Stimulated activated CD4-positive, alpha-beta T cell treated with anti-CD3 and anti-CD28 coated beads, TNF-alpha, amount 100 ng/mL, for 4 hours (primary cell): ENCODE measurements at places on chromosomes 7 and 10.

- no peak for DNase-seq
These were observed 156.6 kb downstream of the CCDC3 start for GRCh38 chr10:12844811-12845483.

DNA sequence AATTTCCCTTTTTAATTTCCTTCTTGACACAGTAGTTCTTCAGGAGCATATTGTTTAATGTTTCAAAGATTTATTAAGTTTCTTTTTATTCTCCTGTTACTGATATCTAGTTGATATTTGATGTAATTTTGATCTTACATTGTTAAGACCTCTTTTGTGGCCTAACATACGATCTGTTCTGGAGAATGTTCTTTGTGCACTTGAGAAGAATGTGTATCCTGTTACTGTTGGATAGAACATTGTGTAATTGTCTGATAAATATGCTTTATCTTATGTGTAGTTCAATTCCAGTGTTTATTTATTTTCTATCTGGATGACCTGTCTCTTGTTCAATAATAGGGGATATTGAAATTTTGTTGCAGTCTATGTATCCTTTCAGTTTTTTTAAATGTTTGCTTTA, 106.7 kb downstream of the ITGB1 start:
- DNase-seq, result no peak

DNA sequence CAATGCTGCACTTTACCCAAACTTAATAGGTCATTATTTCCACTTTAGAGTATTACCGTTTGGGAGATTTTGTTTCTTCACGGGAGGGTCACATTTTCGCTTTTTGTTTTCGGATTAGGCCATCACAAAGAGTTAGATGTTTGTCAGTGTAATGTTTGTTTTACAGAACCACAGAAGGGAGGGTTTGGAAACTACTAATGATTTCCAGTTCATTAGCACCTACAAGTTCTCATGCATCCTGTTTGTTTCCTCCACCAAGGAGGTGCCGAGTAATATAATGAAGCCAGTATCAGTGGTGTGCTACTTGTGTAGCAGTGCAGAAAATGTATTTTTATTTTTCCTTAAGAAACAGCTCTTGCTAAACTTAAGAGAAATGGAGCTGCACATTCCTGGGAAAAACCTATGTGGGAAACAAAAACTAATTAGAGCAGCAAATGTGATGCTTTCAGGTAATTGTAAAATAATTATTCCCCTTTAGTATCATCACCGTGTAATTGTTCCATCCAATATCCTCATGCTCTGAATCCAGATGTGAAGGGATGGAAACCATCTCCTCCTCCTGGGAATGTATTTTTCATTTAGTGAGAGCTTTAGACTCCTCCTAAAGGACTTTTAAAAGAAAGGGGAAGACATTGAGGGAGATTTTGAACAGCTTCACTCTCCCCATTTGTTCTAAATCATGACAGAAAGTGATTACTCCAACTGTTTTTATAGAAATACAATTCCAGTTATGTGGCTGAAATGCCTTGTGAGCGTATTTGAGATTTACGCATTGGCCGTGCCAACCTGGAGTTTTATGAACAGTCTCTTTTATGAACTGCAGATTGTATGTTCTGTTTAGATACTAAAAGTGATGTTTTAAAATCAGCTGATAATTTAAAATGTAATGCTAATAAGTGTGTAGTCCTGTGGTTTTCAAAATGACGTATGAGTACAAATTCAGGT, 5.6 kb downstream of the CELF2 start:
- no peak for DNase-seq

GRCh38 chr10:131897297-131897899, 3.4 kb upstream of the PPP2R2D start:
- DNase-seq, result no peak

GRCh38 chr7:145633513-145633912, 483.1 kb upstream of the CNTNAP2 start:
- DNase-seq, result no peak

GRCh38 chr10:33557313-33557712, 222.8 kb upstream of the NRP1 start:
- DNase-seq, result no peak

DNA sequence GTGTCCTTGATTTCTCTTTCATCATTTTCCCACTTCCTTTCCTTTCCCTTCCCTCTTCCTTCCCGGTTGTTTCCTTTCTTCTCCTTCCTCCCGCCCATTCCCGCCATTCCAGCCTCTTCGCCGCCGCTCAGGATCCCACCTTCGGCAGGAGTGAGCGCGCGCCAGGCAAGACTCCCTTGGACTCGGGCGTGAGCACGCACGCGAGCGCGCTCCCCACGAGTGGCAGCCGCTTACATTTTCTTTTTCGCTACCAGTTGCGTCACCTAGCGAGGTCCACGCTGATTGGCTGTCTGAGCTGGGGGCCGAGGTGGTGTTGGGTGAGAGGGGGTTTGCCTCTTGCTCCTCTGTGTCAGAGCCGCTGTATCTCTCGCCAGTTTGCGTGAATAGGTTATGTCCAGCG, 11.8 kb downstream of the ZAN start:
- no peak for DNase-seq

GRCh38 chr10:122640921-122641320, 58.7 kb downstream of the C10orf120 start:
- DNase-seq, result no peak

GRCh38 chr7:131288450-131288849, 39.2 kb upstream of the MKLN1 start:
- no peak for DNase-seq

GRCh38 chr10:76970711-76971519, 666.7 kb downstream of the KCNMA1 start:
- DNase-seq, result no peak

GRCh38 chr10:58094985-58095718, 172.5 kb downstream of the IPMK start:
- DNase-seq, result no peak

- DNase-seq, result no peak
These were observed 2.1 kb downstream of the CAV1 start for GRCh38 chr7:116526897-116527296.

DNA sequence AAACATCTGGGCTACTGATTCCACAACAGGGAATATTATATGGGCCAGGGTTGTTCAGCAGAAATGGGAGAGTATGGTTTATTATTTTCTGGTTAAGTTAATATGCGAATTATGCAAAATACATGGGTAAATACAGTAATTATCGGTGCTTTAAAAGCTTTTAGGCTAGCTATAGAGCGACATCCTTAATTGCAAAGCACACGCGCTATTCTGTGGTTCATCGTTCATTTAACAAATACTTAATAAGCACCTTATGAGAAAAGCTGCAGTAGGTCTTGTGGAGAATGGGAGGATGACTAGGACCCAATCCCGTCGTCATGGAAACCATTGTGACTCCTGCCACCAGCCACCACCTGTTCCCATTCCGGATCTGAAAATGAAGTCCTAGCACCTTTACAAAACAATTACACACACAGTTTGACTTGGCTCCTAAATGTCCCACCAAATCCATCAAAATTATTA, 623 bp upstream of the CEP41 start:
- no peak for DNase-seq

DNA sequence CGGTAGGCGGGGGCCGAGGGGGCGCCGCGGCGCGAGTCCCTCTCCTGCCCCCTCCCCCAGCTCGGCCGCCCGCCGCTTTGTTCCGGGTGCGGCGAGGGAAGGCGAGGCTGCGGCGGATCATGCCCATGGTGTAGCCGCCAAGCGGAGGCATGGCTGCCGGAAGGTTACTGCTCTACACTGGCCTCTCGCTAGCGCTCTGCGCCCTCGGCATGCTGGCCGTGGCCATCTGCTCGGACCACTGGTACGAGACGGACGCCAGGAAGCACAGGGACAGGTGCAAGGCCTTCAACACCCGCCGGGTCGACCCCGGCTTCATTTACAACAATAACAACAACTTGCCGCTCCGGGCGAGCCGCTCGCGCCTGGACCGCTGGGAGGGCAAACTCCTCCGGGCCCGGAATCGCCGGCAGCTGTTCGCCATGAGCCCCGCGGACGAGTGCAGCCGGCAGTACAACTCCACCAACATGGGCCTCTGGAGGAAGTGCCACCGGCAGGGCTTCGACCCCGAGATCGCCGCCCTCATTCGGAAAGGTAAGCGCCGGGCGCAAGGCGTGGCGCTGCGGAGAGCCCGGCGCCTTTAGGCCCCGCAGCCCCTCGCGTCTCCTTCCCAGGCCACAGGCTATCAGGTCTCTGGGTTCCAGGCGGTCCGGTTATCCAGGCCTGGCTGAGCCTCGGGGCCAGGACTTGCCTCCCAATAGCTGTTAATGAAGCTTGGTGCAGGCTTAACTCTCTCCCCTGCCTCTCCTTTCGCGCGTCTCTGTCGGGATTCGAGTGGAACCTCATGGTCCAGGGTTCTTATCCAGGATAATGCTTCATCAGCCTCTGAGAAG, 513 bp downstream of the TMEM178B start:
- no peak for DNase-seq

GRCh38 chr10:121005948-121006587, 154.9 kb downstream of the WDR11 start:
- DNase-seq, result no peak

DNA sequence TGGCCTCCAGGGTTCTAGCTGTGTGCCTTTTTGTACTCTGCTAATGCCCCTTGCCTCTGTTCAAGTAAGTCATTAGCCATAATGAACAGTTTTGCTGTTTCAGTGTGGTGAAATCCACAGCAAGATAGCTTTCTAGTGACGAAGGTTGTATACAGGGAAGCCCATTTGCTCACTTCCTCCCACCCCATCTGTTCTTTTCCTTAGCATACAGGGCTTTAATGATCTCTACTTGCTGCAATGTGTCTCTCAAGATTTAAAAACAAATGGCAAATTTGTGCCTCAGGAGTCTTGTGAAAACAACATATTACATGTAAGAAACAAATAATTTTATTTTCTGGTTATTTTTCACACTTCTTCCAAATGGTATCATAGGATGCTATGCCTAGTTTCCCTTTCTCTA, 243.2 kb downstream of the CDK14 start:
- DNase-seq, result no peak

DNA sequence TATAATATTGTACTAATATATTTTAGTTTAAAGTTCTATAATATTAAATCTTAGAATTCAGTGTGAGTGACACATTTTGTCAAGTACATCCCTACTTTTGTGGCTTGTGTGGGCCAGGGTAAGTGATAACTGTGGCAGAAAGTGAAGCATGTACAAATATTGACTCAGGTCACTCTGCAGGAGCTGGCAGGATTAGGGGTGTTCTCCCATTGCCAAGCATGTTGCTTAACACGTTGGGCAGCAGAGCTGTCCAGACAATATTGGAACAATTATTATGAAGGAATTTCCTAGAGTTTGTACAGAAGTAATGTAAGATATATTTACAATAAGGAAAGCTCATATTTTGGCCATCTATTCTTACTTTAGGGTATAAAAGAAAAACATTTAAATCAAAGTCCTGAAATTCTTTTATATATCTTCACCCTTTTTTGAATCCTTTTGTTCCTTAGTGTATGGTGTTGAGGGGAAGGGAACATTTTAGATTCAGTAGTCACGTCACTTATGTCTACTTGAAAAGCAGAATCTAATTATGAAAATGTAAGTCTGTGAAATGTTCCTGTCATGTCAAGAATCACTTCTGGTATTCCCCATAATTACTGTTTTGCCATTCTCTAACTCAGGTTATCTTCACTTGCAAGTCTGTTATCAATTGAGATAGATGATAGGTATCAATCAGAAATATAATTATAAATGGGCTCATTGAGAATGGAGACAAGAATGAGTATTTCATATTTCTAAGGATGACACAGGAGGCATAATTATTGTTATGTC, 4.0 kb downstream of the HDAC9 start:
- no peak for DNase-seq

GRCh38 chr10:114458955-114459354, 54.7 kb upstream of the AFAP1L2 start:
- no peak for DNase-seq

GRCh38 chr7:148540041-148540738, 50.4 kb upstream of the C7orf33 start:
- no peak for DNase-seq

GRCh38 chr7:92835261-92835850, 1.0 kb downstream of the CDK6 start:
- peak; percentile 29 for DNase-seq

DNA sequence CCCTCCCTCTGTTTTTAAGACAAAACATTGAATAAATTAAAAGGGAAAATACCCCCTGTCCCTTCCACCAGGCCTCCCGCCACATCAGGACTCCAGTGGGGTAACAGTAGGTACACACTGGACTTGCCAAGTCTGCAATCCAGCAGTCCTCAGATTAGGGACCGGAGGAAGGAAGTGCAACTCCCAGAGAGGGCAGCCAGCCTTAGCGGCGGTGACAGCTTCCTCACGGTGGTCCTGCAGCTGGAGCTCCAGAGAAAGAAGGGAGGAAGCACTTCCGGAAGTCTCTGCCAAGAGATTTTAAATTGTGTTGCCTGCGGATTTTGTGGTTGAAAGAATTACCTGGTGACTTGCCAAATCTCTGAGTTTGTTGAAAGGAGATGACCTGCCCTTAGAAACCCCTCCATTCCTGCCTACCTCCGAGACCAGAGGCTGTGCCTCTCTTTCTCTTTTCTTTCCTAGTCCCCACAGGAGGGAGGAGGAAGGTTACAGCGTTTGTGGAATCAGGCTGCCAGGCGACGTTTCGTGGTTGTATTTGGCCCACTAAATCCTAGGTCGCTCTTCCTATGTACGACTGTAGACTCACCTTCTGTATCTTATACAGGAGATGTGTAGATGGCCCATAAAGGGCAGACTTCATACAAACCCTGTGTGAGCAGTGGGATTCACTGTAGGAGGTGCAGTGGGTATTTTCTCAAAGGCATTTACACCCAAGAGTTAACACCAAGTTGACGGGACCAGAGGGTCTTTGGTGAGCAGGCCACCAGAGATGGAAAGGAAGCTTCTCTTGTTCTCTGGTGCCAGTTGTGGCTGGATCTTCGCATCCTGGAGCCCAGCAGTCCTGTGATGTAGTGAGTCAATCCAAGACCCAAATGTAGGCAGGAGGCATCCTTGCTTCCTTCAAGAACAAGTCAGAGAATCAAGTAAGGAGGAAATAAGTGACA, 77.9 kb downstream of the INSIG1 start:
- no peak for DNase-seq

DNA sequence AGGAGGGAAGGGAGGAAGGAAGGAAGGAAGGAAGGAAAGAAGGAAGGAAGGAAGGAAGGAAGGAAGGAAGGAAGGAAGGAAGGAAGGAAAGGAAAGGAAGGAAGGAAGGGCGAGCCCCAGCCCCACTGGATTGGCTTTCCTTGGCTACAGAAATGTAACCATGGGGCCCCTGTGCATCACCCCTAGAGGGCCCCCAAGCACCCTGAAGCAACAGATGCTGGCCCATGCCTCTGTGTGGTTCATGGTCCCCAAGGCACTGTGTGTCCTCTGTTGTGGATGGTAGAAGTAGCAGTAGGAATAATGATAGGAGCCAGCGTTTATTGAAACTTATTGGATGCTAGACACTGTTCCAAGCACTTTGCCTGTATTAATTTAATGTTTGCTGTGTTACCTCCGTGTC, 116.6 kb upstream of the MACROH2A2 start:
- DNase-seq, result no peak

- DNase-seq, result no peak
These were observed 13.4 kb upstream of the FIS1 start for GRCh38 chr7:101258243-101258731.

DNA sequence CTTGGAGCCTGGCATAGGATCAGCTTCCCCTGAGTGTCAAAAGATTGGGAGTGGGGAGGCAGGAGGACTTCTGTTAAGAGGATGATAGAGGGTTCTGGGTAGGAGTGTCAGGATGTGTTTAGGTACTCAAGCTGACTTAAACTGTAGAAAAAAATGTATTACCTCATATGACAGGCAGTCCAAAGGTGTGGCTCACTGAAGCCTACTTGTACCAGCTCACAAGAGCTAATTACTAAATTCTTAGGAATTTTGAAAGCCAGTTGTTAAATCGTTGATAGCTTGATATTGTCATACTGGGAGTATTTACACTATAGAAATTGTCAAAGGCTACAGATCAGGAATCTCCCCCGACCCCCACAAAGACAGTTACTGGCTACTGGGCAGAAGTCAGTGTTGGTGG, 32.1 kb downstream of the FAS start:
- no peak for DNase-seq
